T-cell (primary cell): ENCODE measurements at places on chromosomes 7 and 10.

DNA sequence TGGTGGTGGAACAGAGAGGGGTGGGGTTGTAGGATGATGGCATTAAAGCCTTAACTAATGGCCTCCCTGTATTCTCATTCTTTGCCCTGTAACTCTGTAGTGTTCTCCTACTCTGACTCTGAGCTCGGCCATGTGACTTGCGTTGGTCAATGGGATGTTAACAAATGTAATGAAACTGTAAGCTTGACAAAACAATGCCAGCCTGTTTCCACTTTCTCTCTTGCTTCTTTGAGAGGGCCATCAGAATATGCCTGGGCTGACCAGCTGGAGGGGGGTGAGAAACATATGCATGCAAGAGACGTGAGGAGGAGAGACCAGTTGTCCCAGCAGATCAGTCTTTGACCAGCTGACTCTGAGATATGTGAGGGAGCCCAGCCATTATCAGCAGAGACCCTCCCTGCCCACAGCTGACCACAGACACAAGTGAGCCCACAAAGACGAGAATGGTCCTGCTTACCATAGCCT, 100.6 kb downstream of the ICA1 start:
- DNase-seq = no peak

GRCh38 chr10:96984541-96985131, 152.5 kb downstream of the LCOR start:
- DNase-seq = no peak

DNA sequence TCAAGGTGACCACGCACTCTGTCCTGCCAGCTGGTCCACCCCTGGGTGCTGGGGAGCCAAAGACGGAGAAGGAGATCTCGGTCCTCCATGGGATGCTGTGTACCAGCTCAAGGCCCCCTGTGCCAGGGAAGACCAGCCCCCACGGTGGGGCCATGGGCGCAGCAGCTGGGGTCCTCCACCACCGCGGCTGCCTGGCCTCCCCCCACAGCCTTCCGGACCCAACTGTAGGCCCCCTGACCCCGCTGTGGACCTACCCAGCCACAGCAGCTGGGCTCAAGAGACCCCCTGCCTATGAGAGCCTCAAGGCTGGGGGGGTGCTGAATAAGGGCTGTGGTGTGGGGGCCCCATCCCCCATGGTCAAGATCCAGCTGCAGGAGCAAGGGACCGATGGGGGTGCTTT, 5.4 kb downstream of the NYAP1 start:
- DNase-seq = no peak

- DNase-seq = no peak
Observed at GRCh38 chr10:132943791-132944404, 1.5 kb upstream of the CFAP46 start.

DNA sequence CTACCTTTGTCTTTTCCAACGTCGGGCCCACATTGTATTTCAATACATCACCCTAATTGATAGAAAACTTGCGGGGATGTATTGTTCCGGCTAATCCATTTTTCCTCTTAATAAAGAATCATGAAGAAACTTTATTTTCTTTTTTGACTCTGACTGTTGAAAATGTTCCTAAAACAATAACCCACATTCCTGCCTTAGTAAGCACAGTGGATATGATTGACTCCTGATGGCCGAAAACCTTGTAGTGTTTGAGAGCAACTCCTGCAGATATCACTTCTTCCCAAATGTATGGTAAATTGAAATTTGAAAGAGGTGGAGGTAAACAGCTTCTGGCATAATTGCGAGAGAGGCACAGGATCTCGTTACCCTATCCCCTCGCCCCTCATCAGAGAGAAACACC, 65.7 kb downstream of the BICC1 start:
- DNase-seq = no peak

DNA sequence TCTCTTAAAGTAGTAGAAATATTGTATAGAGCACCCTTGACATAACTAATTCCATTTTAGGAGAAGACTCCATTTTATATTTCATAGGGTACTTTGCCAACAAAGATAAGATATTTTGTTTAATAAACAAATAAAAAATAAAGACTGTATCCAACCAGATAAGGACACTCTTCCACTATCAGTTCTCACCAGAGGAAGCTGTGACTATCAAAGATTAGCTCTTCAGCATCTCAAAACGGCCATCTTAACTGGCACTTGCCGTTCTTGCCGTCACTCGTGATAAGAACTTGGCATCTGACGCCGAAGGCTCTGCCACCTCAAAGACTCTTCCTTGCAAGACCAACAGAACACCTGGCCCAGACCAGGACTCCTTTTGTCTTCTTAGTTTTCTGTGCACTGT, 26.3 kb upstream of the AKR1B1 start:
- no peak for DNase-seq

GRCh38 chr10:100327007-100327717, 2.9 kb downstream of the PKD2L1 start:
- DNase-seq = peak; percentile 45

- DNase-seq = no peak
Observed at GRCh38 chr10:75466001-75466400, 34.6 kb downstream of the LRMDA start.

DNA sequence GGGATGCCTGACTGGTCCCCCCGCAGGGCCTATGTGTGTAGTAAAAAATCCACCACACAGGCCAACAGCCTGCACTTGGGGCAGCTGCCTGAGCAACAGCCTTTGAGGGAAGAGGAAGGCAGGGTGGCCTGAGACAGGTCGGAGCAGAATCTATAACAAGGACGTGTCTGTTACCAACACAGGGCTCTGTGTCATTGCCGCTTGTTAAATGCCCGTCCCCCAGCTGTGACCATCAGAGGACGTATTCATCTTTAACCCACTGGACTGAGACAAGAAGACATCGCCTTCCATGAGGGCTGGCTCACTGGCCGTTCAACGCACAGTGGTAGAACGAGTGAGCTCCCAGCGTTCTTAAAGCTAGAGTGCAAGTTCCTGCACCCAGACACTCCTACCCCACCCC, 7.8 kb downstream of the PDIA4 start:
- DNase-seq = no peak

GRCh38 chr10:117662751-117663540, 120.4 kb downstream of the EMX2 start:
- DNase-seq = no peak

DNA sequence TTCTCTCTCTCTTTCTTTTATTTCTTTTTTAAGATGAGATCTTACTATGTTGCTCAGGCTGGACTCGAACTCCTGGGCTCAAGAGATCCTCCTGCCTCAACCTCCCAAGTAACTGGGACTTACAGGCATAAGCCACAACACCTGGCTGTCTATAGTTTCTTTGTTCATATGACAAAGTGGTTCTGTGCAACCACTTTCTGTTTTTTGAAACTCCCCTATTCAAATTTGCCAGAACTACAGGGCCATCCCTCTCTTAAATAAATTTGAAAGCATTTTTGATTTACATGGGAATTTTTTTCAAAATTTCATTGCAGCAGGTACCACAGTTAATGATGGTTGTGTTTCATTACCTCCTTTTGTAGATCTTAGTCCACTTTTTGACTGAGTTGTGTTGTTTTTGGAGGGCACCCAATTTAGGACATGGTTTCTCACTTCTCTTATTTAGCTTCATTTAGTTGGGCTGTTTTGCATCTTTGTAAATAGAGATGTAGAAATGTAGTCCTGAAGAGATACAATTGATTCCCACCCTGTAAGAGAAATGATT, 119.2 kb downstream of the LRRC4 start:
- DNase-seq = no peak

GRCh38 chr7:138834583-138834982, 36.6 kb upstream of the ATP6V0A4 start:
- DNase-seq = no peak
